ENCODE measurements at places on chromosomes 2 and 18. TPM values are rescaled to one million over a fixed set of nuclear protein-coding genes. Genes with fewer than 3 reads are reported as not detected.

Gene NEU4
- total RNA-seq = 1.8 TPM

Gene ADD2
- 1.3 TPM for total RNA-seq

Gene DCTN1
- total RNA-seq = 125 TPM

Gene TEKT4
- not detected for total RNA-seq

Gene POTEI
- total RNA-seq = 7.0 TPM

Gene RRM2
- 32.7 TPM for total RNA-seq

Gene CCDC121
- 5.2 TPM for total RNA-seq

Gene RUFY4
- total RNA-seq = not detected

DNA sequence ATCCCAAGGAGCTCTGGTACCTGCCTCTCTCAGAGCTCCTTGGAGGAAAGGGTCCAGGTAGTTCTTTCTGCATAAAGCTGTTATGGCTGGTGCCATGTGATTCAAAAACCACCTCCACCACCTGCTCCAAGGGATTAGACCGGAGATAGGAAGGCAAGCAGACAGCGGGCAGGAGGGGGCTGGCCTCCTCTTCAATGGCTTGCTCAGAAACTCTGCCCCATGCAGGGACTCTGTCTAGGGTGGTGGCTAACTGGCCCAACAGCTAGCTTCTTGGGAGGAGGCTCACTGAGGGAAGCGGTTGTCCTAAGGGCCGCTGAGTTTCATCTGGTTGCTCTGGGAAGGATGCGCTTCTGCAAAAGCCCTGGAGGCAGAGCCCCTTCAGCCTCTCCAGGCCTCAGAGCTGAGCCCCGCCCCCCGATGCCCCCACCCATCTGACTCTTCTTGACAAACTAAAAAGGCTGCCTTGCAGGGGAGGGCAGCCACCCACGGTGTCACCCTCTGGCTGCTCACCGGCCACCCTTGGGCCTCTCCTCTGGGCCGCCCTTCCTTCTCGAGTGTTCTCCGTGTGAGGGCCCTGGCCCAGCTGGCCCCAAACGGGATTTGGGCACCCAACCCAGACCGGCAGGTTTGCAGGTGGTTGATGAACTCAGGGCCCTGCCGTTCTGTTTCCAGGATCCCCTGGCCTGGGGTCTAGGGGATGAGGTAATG, 90.2 kb downstream of the MCFD2 start:
- no peak overlapping the region for H3K4me3 ChIP-seq

GRCh38 chr2:223887127-223887526, 49.7 kb upstream of the AP1S3 start:
- no peaks in the 10 kb centered on the region for H3K27me3 ChIP-seq
- peaks cover 48% of the 10 kb centered on the region for H3K36me3 ChIP-seq
- no peak for DNase-seq
- H3K27ac ChIP-seq = peak overlapping the region; percentile 44

DNA sequence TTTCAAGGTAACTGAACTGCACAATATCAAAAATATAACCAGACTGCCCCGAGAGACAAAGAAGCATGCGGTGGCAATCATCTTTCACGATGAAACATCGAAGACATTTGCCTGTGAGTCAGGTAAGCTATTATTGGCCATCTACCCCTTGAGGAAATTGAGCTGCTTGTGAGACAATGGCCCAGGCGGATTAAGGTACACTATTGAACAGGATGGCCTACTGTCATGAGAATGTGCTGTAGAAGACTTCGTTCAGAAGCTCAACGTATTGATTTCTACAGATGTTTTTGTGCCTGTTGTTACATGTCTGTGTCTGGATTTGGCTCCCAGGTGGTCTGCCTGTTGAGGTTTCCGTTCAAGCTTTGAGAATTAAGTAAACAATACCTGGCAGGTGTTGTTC, 198.7 kb downstream of the DOK6 start:
- no peak for DNase-seq
- H3K36me3 ChIP-seq = peaks cover 5% of the 10 kb centered on the region
- H3K27me3 ChIP-seq = no peaks in the 10 kb centered on the region
- no peak overlapping the region for H3K4me3 ChIP-seq
- no peak overlapping the region for H3K27ac ChIP-seq

DNA sequence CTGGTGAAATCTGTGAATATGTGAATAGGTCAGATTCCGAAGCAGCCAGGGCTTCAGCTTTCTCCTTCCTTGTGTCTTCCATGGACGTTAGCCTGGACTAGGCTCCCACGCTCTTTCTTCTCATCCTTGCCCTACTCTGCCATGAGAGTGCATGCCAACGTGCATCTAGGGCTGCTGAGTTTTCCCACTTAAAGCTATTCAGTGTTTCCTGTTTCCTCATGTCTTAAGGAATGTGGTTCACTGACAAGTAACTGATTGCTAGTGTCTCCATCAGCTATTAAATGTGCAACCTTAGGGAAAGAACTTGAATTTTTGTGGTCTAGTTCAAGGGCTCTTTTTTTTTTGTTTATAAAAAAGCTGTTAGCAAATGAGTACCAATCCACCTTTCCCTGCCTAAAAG, 642.3 kb upstream of the LINC00305 start:
- H3K36me3 ChIP-seq = no peaks in the 10 kb centered on the region
- H3K27me3 ChIP-seq = no peaks in the 10 kb centered on the region
- H3K27ac ChIP-seq = no peak overlapping the region
- H3K4me1 ChIP-seq = no peaks in the 10 kb centered on the region
- no peak overlapping the region for H3K4me3 ChIP-seq

DNA sequence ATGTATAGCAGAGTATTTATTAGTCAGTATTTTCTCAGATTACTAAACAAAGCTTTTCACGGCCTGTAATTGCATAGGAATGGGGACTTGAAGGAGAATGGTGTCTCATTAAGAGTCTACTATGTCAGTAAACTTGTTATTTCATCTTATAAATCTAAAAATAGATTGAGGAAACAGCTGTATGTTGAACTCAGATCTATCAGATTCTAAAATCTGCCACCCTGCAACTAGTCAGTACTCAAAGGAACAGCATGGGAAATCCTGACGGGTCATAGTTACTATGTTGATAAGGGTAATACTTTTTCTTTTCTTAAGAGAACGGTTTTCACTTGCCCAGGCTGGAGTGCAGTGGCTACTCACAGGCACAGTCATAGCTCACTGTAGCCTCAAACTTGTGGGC, 70.2 kb upstream of the EMILIN2 start:
- H3K27ac ChIP-seq = no peak overlapping the region
- H3K4me1 ChIP-seq = no peaks in the 10 kb centered on the region
- no peak overlapping the region for H3K4me3 ChIP-seq
- H3K36me3 ChIP-seq = peaks cover 41% of the 10 kb centered on the region

- H3K4me1 ChIP-seq = peaks cover 28% of the 10 kb centered on the region
- H3K27me3 ChIP-seq = peaks cover 27% of the 10 kb centered on the region
- DNase-seq = no peak
- H3K27ac ChIP-seq = no peak overlapping the region
- H3K4me3 ChIP-seq = no peak overlapping the region
These were observed 3.5 kb upstream of the NEURL3 start for GRCh38 chr2:96508521-96509113.

- H3K27ac ChIP-seq = no peak overlapping the region
- H3K4me1 ChIP-seq = no peaks in the 10 kb centered on the region
- DNase-seq = no peak
- peaks cover 22% of the 10 kb centered on the region for H3K36me3 ChIP-seq
- H3K27me3 ChIP-seq = no peaks in the 10 kb centered on the region
These were observed 27.4 kb upstream of the CHAC2 start for GRCh38 chr2:53740170-53740569.

GRCh38 chr2:62112179-62112578, 83.7 kb upstream of the B3GNT2 start:
- peaks cover 54% of the 10 kb centered on the region for H3K4me1 ChIP-seq
- no peaks in the 10 kb centered on the region for H3K36me3 ChIP-seq
- no peak for DNase-seq
- H3K27me3 ChIP-seq = no peaks in the 10 kb centered on the region
- H3K4me3 ChIP-seq = no peak overlapping the region

- no peak for DNase-seq
- no peaks in the 10 kb centered on the region for H3K27me3 ChIP-seq
- H3K36me3 ChIP-seq = no peaks in the 10 kb centered on the region
- peak overlapping the region; percentile 97 for H3K27ac ChIP-seq
- H3K4me3 ChIP-seq = peak overlapping the region; percentile 92
These were observed 104.2 kb downstream of the SPTBN1 start for GRCh38 chr2:54560146-54560881.

- no peaks in the 10 kb centered on the region for H3K36me3 ChIP-seq
- no peak overlapping the region for H3K4me3 ChIP-seq
- no peaks in the 10 kb centered on the region for H3K27me3 ChIP-seq
- H3K4me1 ChIP-seq = peaks cover 7% of the 10 kb centered on the region
These were observed 12.6 kb upstream of the TMEM37 start for GRCh38 chr2:119419065-119419464.

GRCh38 chr2:88471083-88471942, 18.8 kb upstream of the FOXI3 start:
- H3K4me3 ChIP-seq = no peak overlapping the region
- H3K27me3 ChIP-seq = peaks cover 1% of the 10 kb centered on the region

DNA sequence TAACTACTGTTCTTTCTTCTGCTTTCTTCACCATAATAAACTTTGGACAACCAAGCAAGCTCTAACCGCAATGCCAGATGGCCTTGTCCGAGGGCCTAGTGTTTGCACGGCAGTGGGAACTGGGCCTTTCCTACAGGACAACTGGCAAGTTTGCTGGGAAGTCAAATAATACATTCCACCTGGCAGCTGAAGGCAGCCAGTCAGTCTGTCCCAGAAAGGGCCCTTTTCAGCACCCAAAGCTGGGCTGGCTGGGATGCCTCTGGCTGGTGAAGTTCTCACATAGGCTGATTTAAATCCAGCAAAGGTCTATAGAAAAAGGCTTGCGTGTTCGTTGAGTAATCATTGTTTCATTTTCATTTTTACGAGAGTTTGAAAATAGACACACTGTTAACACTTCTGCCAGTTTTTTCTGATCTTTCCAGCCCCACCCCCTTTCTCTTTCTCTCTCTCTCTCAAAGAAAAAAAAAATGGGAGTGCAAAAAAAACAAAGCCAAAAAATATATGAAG, 110.0 kb upstream of the EPAS1 start:
- H3K4me1 ChIP-seq = no peaks in the 10 kb centered on the region
- no peak for DNase-seq
- H3K4me3 ChIP-seq = no peak overlapping the region
- no peaks in the 10 kb centered on the region for H3K36me3 ChIP-seq

DNA sequence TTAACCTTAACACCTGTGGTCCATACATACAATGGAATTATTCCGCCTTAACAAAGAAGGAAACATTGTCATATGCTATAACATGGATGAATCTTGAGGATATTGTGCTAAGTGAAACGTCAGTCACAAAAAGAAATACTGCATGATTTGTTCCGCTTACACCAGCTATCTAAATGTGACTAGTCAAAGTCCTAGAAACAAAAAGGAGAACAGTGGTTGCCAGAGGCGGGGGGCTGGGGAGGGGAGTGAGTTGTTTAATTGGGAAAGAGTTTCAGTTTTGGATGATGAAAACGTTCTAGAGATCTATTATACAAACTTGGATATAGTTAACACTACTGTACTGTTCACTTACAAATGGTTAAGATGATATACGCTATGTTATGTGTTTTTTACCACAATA, 72.0 kb downstream of the SPRED2 start:
- no peaks in the 10 kb centered on the region for H3K27me3 ChIP-seq

- peak overlapping the region; percentile 93 for H3K4me3 ChIP-seq
- H3K27me3 ChIP-seq = no peaks in the 10 kb centered on the region
- H3K36me3 ChIP-seq = peaks cover 8% of the 10 kb centered on the region
- DNase-seq = no peak
- H3K4me1 ChIP-seq = peaks cover 28% of the 10 kb centered on the region
- H3K27ac ChIP-seq = peak overlapping the region; percentile 98
These were observed 706 bp downstream of the UBXN2A start for GRCh38 chr2:23940718-23941620.

DNA sequence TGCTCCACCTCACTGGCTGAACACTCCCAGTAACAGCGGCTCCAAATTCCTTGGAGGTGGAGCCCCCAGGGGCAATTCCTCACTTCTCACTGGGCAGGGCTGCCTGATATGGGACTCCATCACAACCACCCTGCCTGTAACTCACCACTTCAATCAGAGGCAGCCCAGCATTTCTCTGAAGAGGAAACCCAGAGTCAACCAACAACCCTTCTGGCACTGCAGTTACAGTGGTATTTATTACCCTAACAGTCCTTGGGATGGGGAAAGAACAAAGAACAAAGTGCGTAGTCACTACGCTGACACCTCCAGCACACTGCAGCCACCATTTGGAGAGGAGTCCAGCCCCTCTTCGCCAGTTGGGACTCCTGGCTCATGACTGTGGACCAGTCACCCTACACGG, 85.7 kb upstream of the GALNT13 start:
- H3K4me3 ChIP-seq = no peak overlapping the region
- H3K36me3 ChIP-seq = peaks cover 12% of the 10 kb centered on the region
- DNase-seq = no peak
- no peaks in the 10 kb centered on the region for H3K27me3 ChIP-seq
- no peak overlapping the region for H3K27ac ChIP-seq

GRCh38 chr18:78494204-78495085, 485.2 kb upstream of the SALL3 start:
- H3K36me3 ChIP-seq = no peaks in the 10 kb centered on the region
- no peak overlapping the region for H3K4me3 ChIP-seq
- H3K27ac ChIP-seq = no peak overlapping the region
- H3K4me1 ChIP-seq = no peaks in the 10 kb centered on the region
- H3K27me3 ChIP-seq = peaks cover 3% of the 10 kb centered on the region

GRCh38 chr18:59343926-59344325, 15.1 kb downstream of the LMAN1 start:
- H3K4me3 ChIP-seq = no peak overlapping the region
- no peak for DNase-seq
- no peak overlapping the region for H3K27ac ChIP-seq
